ENCODE measurements at places on chromosomes 4 and X. TPM values are rescaled to one million over a fixed set of nuclear protein-coding genes. Genes with fewer than 3 reads are reported as not detected.
A peak's percentile ranks its signal among the peaks of the same experiment; 100 is the strongest.

DNA sequence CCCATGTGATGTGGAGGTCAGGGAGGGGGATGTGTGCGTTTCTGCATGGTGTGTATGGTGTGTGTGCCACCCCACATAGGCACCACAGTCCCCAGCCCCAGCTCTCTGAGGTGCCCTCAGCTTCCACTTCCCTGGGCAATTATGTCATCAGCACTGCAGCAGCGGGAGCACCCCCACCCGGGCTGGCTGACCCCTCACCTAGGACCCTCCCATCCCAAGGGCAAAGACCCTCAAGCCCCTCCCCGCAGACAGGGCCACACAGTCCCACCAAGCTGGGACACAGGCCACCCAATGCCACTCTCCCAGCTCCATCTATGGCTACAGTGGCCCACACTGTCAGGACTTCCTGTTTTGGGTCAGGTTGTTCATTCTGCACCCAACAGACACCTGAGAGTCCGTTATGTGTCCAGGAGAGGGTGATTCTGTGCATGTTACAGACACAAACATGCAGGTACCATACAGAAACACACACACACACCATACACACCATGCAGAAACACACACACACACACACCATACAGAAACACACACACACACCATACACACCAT lies 75.2 kb downstream of the JAKMIP1 start:
- H3K36me3 ChIP-seq = no peaks in the 10 kb centered on the region
- no peak overlapping the region for H3K27ac ChIP-seq
- H3K4me3 ChIP-seq = no peak overlapping the region
- H3K27me3 ChIP-seq = peaks cover 9% of the 10 kb centered on the region
- DNase-seq = no peak
- no peaks in the 10 kb centered on the region for H3K4me1 ChIP-seq

DNA sequence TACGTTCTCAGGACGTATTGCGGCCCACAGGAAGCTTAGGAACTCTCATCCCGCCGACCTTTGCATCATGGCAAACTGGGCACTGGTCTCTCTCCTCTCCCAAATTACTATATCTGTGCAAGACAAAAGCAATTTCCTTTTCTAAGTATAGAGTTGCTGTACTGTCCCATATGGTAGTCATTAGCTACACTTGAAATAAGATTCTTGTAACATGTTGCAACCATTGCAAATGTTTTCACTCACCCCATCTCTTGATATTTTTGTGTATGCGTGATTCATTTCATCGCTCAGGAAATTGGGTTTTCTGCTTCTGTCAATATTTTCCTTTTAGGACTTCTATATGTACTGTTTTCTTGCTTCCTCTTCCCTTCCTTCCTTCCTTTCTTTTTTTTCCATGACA lies 15.7 kb downstream of the ARMCX6 start:
- no peaks in the 10 kb centered on the region for H3K4me1 ChIP-seq
- peaks cover 5% of the 10 kb centered on the region for H3K27me3 ChIP-seq
- H3K36me3 ChIP-seq = no peaks in the 10 kb centered on the region
- no peak overlapping the region for H3K4me3 ChIP-seq
- no peak overlapping the region for H3K27ac ChIP-seq
- DNase-seq = no peak

GRCh38 chrX:119816300-119816699 lies 24.9 kb upstream of the RPL39 start:
- DNase-seq = no peak
- H3K4me3 ChIP-seq = no peak overlapping the region
- no peaks in the 10 kb centered on the region for H3K4me1 ChIP-seq
- H3K36me3 ChIP-seq = no peaks in the 10 kb centered on the region
- no peak overlapping the region for H3K27ac ChIP-seq

DNA sequence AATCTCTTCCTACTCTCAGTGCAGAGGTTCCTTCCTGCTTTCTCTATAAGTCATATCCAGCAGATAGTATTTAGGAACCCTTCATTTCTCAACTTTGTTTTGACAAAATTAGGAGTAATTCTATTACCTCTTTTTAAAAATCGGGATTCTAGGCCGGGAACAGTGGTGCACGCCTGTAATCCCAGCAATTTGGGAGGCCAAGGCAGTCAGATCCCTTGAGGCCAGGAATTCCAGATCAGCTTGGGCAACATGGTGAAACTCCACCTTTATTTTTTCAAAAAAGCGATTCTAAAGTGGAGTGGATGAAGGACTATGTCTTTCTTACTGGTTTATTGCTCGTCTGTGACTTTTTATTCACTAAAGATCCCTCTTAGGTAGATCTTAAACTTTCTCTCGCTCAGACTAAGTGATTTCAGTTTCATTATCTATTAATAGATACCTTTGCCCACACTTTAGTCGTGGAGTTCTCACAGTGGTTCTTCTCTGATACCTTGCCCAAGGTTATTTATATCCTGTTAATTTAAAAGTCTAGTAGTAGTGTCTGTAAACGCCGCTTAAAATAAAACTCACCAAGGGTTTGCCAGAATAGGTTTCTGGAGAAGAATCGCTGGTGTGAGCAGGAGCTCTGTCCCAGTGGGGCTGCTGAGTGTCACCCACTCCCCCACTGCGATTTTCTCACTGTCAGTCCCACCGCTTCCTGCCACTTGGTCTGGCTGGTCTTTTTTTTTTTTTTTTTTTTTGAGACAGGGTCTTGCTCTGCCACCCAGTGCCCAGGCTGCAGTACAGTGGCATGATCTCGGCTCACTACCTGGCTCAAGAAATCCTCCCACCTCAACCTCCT lies 27.0 kb upstream of the TMEM131L start:
- H3K36me3 ChIP-seq = no peaks in the 10 kb centered on the region
- H3K4me3 ChIP-seq = no peak overlapping the region
- no peaks in the 10 kb centered on the region for H3K27me3 ChIP-seq

GRCh38 chr4:112704322-112704721 lies 67.4 kb downstream of the LARP7 start:
- H3K36me3 ChIP-seq = no peaks in the 10 kb centered on the region
- H3K27ac ChIP-seq = no peak overlapping the region
- peaks cover 26% of the 10 kb centered on the region for H3K27me3 ChIP-seq
- no peak for DNase-seq
- no peaks in the 10 kb centered on the region for H3K4me1 ChIP-seq

GRCh38 chr4:78068481-78068880 lies 11.4 kb downstream of the FRAS1 start:
- no peak overlapping the region for H3K27ac ChIP-seq
- H3K36me3 ChIP-seq = no peaks in the 10 kb centered on the region
- H3K4me3 ChIP-seq = no peak overlapping the region
- no peak for DNase-seq

DNA sequence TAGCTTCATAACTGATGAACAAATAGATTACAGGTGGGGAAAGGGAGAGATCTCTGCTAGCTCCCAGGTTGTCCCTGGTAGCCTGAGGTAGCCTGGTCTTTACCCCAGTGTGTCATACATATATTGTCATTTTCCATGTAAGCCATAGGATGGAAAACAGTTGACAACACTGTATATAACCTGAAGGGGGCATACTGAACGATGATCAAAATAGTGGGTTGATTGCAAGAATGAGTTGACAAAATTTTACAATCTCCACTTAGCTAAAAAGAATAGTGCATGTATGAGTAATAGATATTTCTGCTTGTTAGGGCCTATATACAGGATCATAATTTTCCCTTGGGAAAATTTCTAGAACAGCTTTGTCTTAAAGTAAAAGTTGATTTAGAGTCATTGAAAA lies 304.1 kb upstream of the HAND2 start:
- no peaks in the 10 kb centered on the region for H3K36me3 ChIP-seq
- H3K27ac ChIP-seq = no peak overlapping the region
- DNase-seq = peak; percentile 58

- no peaks in the 10 kb centered on the region for H3K36me3 ChIP-seq
- no peaks in the 10 kb centered on the region for H3K4me1 ChIP-seq
- DNase-seq = no peak
- no peak overlapping the region for H3K27ac ChIP-seq
Observed at GRCh38 chr4:167100120-167100519, 134.2 kb downstream of the SPOCK3 start.

- H3K36me3 ChIP-seq = no peaks in the 10 kb centered on the region
- H3K4me1 ChIP-seq = no peaks in the 10 kb centered on the region
- DNase-seq = no peak
- H3K27ac ChIP-seq = no peak overlapping the region
Observed at GRCh38 chrX:48490661-48491060, 14.7 kb downstream of the FTSJ1 start.

GRCh38 chr4:27008679-27009078 lies 148.0 kb downstream of the STIM2 start:
- no peak overlapping the region for H3K27ac ChIP-seq
- no peaks in the 10 kb centered on the region for H3K27me3 ChIP-seq
- peaks cover 7% of the 10 kb centered on the region for H3K36me3 ChIP-seq
- no peak for DNase-seq
- no peak overlapping the region for H3K4me3 ChIP-seq
- peaks cover 52% of the 10 kb centered on the region for H3K4me1 ChIP-seq

DNA sequence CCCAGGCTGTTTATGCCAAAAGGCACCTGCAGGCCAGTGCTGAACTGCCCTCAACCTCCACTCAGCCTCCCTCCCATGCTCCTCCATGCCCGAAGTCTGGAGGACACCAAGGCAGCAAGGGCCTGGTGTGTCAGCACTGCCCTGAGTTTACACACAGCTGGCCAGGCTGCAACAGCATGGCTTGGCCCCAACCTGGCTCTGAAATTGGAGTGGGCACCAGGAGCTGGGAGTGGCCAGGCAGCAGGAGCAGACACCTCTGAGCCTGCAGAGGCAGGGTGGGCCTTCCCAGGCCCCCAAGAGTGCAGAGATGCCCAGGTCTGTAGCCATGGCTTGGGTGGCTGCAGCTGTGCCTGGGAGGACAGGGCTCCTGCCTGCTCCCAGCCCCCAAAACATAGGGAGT lies 571.2 kb upstream of the ACTRT1 start:
- H3K4me3 ChIP-seq = no peak overlapping the region
- H3K27ac ChIP-seq = no peak overlapping the region
- H3K27me3 ChIP-seq = no peaks in the 10 kb centered on the region

The TRIML1 gene
- total RNA-seq = not detected

The DMRTC1B gene
- total RNA-seq = not detected
